ENCODE measurements at places on chromosomes 11 and 22. TPM values are rescaled to one million over a fixed set of nuclear protein-coding genes. Genes with fewer than 3 reads are reported as not detected.

The IGSF9B gene
- 13.8 TPM for total RNA-seq

The MIAT gene
- total RNA-seq, result 490 TPM

The YAP1 gene
- total RNA-seq, result 16.0 TPM

The TRIM48 gene
- not detected for total RNA-seq

The VWA5A gene
- 4.1 TPM for total RNA-seq

The SAA1 gene
- total RNA-seq, result not detected
